Stimulated activated CD4-positive, alpha-beta T cell treated with anti-CD3 and anti-CD28 coated beads, Interleukin-12 subunit alpha, Interleukin-12 subunit beta, amount 100 ng/mL, for 4 hours (primary cell): ENCODE measurements at places on chromosomes 7 and 10.

DNA sequence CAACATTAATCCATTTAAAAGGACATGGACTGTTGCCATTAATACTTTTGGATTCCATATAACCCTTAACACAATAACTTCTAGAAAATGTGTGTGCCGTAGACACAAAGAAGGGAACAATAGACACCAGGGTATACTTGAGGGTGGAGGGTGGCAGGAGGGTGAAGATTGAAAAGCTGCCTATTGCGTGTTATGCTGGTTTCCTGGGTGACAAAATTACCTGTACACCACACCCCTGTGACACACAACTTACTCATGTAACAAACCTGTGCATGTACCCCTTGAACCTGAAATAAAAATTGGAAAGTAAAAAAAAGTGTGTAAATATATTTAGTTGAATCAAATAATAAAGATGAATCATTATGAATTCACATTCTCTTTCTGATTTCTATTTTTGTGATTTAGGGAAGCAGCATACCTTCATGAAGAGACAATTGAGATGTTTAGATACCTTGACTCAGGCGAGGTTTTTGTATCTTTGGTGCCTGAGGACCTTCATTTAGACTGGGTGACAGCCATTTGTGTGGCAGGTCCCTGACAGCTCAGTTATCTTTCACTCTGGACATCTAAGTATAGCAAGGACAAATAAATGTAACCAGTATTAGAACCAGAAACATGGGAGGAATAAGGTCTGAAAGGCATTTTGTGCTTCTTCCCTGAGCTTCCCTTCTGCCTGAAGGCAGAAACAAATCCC is 28.7 kb downstream of the GIMAP8 start:
- DNase-seq, result no peak

DNA sequence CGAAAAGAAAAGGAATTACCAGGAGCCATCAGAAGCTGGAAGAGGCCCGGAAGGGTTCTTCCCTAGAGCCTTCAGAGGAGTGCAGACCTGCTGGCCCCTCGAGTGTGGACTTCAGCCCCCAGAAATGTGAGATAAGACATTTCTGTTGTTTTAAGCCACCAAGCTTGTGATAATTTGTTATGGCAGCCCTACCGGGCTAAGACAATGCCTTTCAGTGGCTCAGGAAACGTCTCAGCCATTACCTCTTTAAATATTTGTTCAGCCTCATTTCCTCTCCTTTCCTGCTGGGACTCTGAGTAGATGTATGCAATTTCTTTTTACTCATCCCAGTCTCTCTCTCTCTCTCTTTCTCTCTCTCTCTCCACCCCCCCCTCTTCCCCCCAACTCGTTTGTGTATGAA is 174.7 kb upstream of the GRB10 start:
- no peak for DNase-seq

DNA sequence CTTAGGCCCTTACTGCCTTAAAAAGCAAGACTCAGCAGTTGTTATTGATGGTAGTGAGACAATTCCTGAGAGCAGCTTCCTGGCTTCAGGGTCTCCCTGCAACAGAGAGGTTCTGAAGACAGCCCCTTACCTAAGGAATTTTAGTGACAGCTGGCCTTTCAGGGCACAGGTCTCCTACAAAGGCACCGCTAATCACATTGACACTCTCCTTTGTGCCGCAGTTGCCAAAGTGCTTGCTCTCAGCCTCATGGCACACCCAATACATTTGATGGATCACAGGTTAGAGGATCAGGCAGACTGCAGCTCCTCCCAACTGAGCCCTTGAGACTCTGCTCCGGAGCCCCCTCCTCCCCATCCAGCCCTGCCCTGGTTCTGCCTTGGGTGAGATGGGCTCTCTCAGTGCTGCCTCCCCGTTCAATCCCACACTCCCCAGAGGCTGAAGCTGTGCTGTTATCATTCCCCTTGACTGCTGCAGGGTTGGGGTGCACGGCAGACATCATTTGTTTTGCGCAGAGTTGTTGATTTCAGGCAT is 198.2 kb downstream of the EMX2 start:
- DNase-seq, result no peak

DNA sequence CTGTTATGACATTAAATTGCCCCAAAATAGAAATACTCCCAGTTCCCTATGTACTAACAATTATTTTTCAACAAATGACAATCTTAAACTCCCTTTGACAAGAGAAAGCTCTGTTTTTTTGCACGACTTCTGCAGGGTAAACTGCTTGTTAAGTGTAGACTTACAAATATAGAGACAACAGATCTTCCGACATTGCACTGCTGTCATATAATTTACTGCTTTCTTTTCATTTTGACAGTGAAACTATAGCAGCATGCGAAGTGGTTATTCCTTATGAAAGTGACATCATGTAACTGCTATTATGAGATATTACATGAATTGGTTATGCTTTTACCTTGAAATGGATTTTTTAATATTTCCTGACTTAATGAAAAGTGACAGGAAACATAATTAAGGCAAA is 659.9 kb downstream of the SDK1 start:
- no peak for DNase-seq

DNA sequence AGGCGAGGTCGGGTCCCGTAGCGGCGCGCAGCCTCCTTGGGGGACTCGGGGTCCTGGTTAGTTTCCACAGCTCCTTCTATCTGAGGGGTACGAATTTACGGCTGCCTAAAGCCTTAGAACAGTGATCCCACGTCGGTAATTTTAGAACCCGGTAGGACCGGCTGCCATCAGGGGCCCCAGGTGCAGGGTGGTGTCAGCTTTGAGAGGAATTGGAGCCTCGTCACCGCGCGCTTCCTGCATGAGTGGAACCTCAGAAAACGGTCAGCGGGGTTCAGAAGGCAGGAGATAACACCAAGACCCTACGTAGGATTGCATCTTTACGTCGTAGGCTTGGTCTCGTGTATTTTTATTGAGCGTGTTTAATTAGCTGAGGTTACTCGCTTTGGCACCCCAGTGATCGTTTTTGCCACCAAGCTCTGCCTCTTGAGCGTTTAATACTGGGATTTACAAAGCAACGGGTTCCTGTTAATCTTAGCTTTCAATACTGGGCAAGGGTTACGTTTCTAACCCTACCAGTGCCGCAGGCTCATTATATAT is 443 bp downstream of the RNF32 start:
- DNase-seq, result peak; percentile 46

DNA sequence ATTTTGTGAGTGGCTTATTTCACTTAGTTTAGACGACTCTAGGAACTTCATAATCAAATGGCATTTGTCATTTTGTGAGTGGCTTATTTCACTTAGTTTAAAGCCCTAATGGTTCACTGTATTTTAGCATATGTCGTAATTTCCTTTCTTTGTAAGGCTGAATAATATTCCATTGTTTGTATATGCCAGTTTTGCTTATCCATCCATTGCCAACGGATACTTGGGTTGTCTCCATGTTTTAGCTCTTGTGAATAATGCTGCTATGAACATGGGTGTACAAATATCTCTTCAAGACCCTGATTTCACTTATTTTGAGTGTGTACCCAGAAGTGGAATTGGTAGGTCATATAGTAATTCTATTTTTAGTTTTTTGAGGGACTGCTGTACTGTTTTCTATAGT is 31.8 kb downstream of the DOCK1 start:
- DNase-seq, result no peak
